SK-N-MC (cell line): ENCODE measurements at places on chromosomes 3 and 15.

DNA sequence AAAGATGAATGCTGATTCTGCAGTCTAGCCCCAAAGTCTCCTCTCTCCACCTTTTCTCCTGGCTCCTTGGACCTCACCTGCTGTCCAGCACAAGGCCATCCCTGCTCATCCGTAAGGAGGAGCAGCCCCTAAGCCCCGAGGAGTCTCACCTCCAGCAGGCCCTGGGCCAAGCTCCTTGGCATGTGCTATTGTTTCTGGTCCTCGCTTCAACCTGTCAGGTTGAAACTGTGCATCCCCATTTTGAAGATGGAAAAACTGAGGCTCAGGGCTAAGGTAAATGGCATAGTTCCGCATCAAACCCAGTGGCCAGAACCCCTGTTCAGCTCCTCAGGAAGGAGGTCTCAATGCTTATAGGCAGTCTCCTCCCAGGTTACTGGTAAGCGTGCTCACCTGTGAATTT is 26.1 kb downstream of the CHDH start:
- no peak for DNase-seq

- no peak for DNase-seq
Observed at GRCh38 chr15:83653639-83654378, at the start of gene ADAMTSL3. Gene ADAMTSL3, plus strand, starts transcription at chr15:83654123. Its CDS starts 1,639 bp downstream, at chr15:83655762.

- no peak for DNase-seq
Observed at GRCh38 chr3:111112913-111113312, 41.3 kb downstream of the NECTIN3 start.

GRCh38 chr3:112376241-112376911 is 43.4 kb downstream of the CD200 start:
- DNase-seq: no peak

DNA sequence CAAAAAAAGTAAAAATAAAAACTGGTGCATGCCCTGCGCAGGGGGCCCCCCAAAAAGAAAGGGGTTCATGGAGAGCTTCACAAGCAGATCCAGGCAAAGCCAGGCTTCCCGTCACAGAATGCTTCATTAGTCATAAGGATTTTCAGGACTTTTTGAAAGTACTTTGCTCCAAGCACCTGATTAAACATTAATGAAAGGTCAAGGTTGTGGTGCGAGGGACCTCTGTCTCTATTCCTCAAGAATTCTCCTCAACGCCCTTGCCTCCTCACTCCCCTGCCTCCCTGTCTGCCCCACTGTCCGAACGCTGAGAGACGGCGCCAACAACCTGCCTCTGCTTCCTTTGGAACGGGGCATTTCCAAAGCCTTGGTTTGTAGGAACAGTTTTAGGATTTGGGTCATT is 240.1 kb upstream of the IGF1R start:
- no peak for DNase-seq

DNA sequence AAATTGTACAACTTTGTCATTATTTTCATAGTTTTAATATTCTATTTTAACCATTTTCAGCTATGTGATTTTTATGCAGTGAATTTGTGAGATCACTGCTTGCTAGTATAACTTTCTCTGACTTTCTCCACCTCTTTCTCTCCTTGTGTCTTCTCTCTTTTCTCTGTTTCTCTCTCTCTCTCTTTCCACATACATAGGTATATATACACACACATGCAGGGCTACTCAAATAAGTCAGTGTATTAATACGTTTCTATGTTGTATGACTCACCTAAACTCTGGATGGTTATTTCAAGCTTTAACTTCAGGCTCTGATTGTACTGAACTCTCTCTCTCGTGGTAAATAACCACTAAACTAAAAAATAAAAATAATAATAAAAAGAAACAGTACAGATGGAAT is 1389.3 kb upstream of the ALCAM start:
- no peak for DNase-seq

DNA sequence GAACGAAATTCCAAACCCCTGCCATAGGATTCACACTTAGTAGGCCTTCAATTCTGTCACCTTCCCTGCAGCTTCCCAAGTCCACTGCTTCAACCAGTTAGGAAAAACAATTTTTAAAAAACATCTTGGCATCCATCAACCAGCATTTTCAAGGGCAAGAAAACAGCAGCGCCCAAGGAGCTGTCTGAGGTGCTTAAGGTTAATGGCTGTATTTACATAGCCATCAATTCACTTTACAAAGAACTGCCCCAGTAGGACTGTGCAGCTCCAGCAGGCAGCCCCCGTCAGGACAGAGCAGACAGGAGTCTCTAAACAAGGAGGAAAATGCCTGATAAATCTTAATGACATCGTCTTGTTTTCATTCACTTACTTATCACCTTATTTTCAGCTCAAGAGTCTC is 13.3 kb downstream of the TAFA4 start:
- DNase-seq: no peak

GRCh38 chr3:112096176-112096575 is 10.0 kb downstream of the C3orf52 start:
- no peak for DNase-seq

DNA sequence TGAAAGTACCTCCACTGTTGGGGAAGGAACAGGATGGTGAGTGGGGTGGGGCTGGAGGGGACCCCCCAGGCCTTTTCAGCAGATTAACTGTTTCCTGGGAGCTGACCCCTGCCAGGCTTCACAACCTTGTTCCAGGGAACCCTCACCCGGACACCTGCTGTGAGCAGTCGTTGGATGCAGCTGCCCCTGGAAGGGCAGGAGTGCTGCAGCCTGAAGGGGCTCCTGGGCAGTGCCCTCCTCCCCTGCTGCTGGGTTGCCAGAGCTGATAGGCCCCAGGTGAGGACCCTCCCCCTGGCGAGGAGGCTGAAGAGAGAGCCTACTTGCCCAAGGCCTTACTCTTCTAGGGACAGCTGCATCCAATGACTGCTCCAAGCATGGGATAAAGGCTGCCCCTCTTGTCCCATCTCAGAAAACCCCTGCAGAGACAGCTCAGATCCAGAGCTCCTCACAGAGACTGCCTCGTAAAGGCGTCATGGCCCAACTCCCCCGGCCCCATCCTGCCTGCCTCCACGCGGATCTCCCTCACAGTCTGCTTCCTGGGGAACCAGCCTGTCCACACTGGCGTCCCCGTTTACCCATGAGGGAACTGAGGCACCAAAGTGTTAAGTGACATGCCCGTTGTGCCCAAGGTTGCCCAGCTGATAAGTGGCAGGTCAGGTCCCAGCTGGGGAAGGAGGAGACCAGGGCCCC is 193.4 kb upstream of the LINGO1 start:
- DNase-seq: no peak

- no peak for DNase-seq
Observed at GRCh38 chr15:44593042-44593736, 56.2 kb downstream of the EIF3J start.

- DNase-seq: no peak
Observed at GRCh38 chr3:123026565-123027291, 835 bp downstream of the SEMA5B start.

- DNase-seq: no peak
Observed at GRCh38 chr15:51908316-51908715, 63.3 kb downstream of the LEO1 start.
